ENCODE measurements at places on chromosomes 2 and 18.

- no peak for DNase-seq
Observed at GRCh38 chr18:10416065-10416464, 38.4 kb upstream of the APCDD1 start.

GRCh38 chr18:26044807-26045206 lies 45.6 kb downstream of the SS18 start:
- DNase-seq, result no peak

GRCh38 chr2:42860319-42861094 lies 68.1 kb upstream of the HAAO start:
- no peak for DNase-seq

GRCh38 chr18:31275722-31276463 lies 42.1 kb upstream of the DSG1 start:
- DNase-seq, result no peak

DNA sequence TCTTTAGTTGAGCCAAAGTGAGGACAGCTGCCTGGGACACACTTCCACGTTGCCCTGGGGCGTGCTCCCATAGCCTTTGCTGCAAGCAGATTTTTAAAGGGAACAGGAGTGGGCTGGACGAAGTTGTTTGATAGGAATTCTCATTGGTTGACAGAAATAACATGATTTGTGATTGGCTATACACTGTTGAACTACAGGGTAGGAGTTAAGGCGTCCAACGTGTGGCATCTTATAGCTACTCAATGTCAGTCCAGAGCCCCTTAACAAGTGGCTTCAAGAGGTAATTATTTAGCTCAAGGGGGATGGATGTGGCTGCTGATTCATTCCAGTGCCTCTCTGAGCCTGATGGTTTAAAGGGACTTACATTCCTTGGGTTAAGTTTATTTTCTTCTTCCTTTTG lies 65.5 kb downstream of the ACAA2 start:
- DNase-seq, result no peak

- no peak for DNase-seq
Observed at GRCh38 chr2:235847576-235847975, 320.6 kb downstream of the GBX2 start.

DNA sequence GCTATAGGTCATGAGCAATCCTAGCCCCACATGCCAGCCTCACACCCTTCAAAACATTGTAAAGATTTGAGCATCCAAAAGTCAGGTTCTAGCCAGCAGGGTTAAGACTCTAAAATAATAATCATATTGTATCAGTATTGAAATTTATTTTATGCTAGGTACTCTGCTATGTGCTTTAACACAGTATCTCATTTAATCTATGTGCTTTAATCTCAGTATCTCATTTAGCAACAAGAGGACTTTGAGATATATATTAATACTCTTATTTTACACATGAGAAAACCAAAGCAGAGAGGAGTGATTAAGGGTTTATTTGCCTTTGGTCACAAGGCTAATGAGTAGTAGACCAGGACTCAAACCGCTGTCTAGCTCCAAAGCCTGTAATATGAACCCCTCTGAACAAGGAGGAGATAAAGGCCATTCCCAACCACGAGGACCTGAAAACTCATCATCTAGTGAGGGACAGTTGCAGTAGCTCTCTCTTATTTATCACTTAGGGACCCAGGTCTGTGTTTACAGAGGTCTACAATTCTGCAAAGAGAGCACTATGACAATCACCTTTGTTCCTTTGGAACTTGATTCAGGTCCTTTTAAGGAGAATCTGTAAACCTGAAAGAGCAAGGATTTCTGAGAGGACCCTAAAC lies 116.5 kb upstream of the SERTAD2 start:
- peak; percentile 29 for DNase-seq

- DNase-seq, result no peak
Observed at GRCh38 chr2:223641082-223641481, 38.9 kb upstream of the SCG2 start.

DNA sequence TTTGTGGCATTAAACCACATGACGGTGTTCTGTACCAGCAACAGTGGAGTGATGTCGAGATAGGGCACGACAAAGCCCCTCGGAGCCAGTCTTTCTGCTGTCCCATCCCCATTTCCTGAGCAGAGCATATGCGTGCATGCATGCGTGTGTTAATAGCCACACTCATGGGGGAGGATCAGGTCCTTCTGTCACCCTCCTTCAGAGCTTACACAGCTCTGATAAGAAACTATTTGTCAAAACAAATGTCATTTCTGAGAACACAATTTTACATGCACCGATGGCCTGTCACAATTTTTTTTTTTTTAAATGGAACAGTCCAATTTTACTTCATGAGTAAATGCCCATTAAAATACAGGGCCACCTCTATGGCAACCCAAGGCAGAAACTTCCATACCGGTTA lies 95.9 kb upstream of the ZBTB14 start:
- no peak for DNase-seq

DNA sequence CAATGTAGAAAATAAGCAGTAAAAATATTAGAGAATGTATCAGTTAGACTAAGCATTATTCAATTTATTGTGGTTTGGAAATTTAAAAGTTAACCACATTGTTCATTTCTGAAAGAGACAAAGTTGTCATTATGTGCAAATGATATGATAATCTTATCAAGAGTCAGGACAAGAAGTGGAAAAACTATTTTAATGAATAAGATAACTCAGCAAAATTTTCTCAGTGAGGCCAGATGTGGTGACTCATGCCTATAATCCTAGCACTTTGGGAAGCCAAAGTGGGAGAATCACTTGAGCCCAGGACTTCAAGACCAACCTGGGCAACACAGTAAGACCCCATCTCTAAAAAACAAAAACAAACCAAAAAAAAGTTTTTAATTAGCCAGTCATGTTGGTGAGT lies 39.5 kb upstream of the CERS6 start:
- DNase-seq, result no peak

DNA sequence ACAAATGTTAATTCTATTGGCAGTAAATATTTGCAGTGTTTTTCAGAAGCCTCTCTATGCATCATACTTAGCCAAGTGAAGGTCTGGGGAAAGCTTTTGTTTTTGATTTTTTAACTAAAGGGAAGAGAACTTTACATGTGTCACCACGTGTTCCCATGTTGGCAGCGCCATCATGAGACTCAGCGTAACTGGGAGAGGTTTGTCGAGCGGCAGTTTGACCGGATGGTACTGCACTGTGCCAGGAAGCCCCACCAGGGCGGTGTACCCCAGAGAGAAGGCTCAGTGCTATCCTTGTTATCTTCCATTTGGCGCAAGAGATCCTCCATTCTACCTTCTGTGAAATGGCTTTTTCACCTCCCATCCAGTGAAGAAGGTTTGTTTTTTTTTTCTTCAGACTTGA lies 38.5 kb downstream of the KIF5C start:
- no peak for DNase-seq

DNA sequence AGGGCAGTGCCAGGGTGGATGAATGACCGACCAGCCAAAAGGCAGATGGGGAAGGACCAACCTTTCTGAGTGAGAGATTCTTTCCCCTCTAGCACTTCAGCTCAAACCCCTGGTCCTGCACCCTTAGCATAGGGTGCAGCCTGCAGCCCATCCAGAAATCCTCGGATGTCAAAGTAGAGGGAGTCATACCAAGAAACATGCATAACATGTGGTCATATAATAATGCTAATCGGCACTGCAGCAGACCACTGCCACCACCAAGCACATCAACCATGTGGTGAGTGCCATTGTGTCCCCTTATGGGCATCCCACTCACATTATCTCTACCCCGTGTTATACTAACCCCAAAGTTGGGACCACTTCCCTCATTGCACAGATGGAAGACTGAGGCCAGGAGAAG lies 17.7 kb downstream of the ATOH8 start:
- no peak for DNase-seq

DNA sequence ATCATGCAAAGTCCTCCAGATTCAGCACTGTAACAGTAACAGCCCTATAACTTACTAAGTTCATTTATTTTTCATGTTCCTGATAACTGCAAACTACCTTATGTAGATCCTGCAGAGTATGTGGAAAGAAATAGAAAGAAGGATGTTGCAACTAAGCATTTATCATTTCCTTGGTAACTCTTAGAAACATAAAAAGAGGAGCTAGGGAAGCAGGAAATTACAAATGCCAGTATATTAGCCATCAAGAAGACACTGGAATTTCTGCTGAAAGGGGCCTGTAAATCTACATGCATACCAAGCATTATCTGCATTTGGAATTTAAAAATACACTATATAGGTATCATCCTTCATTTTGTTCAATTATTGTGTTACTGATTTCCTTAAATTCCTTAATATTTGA lies 66.8 kb downstream of the PDE11A start:
- no peak for DNase-seq

GRCh38 chr2:219688560-219689445 lies 61.4 kb downstream of the SLC4A3 start:
- DNase-seq, result no peak

DNA sequence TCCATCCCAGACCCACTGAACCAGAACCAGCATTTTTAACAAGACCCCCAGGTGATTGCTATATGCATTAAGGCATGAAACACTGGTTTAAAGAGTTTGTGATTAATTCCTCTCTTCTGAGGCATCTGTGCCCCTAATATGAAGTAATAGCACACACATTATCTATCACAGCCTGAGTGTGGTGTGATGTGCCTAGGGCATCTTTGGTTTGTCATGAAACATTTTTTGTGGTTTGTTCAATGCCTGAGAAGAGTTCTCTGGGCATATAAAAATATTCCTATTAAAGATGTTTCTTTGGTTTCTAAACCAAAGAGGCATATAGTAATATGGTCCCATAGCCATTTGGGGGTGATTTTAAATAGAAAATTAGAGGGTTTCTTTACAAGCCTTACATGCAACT lies 221.7 kb upstream of the SPOPL start:
- no peak for DNase-seq

GRCh38 chr2:10368491-10369231 lies 66.0 kb downstream of the HPCAL1 start:
- DNase-seq, result no peak

DNA sequence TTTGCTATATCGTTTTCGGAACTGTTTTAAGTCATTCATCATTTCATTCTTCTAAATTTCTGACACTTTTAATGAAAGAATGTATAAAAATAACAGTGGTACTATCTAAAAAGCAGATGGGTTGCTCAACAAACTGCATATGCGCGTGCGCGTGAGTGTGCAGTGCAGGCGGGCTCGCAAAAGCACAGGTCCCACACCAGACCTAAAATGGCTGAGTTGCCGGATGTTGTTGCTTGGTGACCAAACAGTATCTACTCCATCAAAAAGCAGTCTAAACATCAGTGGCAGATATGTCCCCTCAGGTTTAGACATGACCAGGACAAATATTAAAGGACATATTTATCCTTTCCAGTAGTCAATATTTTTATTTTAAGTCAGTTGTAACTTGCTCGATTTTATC lies 5.1 kb downstream of the NOL4 start:
- peak; percentile 20 for DNase-seq

DNA sequence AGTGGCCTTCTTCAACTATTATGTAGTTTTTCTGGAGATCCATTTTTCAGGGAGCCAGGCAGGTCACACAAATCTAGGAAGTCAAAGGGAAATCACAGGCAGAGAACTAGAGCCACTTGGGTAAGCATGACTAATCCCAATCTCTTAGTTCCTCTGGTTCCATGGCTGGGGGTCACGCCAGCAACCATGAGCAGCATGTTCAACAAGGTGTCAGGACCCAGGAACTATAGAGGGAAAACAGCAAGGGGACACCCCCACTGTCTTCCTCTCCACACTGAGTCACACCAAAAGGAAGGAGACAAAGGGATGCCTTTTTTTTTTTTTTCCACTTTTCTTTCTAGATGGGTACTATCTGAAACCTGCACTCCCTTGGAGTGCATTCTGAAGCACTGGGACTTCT lies 250.9 kb downstream of the OTX1 start:
- DNase-seq, result no peak

GRCh38 chr2:113854970-113855740 lies 34.7 kb upstream of the ACTR3 start:
- no peak for DNase-seq

DNA sequence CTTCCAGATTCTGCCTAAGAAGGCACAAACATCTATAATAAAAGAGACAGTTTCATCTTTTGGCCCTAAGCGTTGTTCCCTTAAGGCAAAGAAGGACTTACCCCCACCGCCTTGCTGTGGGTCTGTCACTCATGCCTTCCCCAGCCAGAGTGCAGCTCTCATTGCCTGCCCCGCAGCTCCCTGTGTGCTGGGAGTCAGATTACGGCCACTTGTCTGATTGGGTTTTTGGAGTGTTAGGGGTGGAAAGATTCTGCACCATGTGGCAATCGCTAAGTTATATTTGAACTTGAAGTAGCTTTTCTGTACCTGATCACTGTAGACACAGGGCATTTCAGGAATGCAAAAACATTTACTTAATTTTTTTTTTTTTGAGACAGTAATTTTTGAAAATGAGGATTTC lies at the start of gene AQP4:
Gene AQP4 (minus strand): TSS at position 151 of the 400 bp plus-strand sequence. CDS start 18 bp downstream, at position 133.
- DNase-seq, result no peak

GRCh38 chr2:98909317-98910211 lies 26.5 kb downstream of the CRACDL start:
- DNase-seq, result peak; percentile 98

GRCh38 chr2:127218812-127219170 lies 1.3 kb downstream of the CYP27C1 start:
- no peak for DNase-seq

GRCh38 chr2:165815299-165816141 lies 21.5 kb upstream of the GALNT3 start:
- DNase-seq, result no peak

GRCh38 chr2:238376884-238377391 lies 49.8 kb upstream of the ASB1 start:
- DNase-seq, result no peak

- DNase-seq, result no peak
Observed at GRCh38 chr2:156505696-156506095, 69.5 kb downstream of the GPD2 start.

DNA sequence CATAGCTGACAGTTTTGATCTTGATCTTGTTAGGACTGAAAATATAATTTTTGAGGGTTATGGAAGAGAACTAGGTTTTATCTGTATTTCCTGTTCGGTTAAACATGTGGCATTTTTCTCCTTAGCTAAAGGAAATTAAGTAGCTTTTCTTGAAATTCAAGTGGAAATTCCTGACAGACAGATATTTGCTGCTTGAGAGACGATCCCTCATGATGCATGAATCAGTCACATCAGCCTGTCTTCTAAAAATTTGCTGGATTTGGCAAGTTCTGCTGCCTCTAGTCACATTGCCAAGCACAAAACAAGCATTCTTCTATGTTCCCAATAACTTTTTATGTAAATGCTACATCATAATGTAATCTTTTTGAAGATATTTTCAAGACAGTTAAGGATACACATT lies 201.8 kb upstream of the ATP5MC3 start:
- DNase-seq, result no peak

DNA sequence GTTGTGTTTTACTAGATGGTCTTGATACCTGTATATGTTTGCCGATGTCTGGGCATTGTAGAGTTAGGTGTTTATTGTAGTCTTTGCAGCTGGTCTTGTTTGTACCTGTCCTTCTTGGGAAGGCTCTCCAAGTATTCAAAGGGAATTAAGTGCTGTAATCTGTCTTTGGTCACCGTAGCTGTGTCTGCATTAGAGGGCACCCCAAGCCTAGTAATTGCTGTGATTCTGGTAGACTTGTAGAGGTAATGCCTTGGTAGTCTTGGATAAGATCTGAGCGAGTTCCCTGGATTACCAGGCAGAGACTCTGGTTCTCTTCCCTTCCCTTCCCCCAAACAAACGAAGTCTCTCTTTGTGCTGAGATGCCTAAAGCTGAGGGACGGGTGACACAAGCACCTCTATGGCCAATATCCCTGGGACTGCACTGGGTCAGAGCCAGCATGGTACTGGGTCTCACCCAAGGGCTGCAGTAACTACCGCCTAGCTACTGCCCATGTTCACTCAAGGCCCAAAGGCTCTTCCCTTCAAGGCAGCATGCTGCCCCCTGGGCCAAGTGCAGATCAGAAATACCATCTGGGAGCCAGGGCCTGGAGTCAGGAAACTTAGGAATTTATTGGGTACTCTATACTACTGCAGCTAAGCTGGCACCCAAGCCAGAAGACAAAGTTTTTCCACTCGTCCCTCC lies 27.1 kb downstream of the STPG4 start:
- no peak for DNase-seq

Data from NCI-H2029 treated with DMSO at 0.1 percent for 48 hours (cell line).